ENCODE measurements at places on chromosomes 16 and 17.

GRCh38 chr17:63665527-63666214, 34.3 kb downstream of the LIMD2 start:
- DNase-seq: no peak

- DNase-seq: no peak
These were observed 130.3 kb downstream of the RAB11FIP4 start for GRCh38 chr17:31521632-31522283.

- no peak for DNase-seq
These were observed at the start of gene KCNH6 for GRCh38 chr17:63523253-63523855. Gene KCNH6, plus strand, starts transcription at chr17:63523358. Its CDS starts 56 bp downstream, at chr17:63523414.

DNA sequence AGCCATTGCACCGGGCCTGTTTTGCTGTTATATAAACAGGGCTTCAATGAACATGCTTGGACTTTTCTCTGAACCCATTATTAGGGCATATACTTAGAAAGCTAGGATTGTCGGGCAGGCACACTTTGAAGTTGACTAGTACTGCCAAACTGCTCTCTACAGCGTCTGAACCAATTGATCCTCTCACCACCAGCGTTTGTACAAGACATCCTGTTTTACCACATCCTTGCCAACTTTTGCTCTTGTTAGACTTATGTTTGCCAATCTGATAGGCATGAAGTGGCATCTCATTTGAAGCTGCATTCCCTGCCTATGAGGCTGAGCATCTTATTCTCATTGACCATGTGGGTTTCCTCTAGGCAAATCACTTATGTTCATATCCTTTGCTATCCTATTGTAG, 7.4 kb upstream of the PPP1R9B start:
- no peak for DNase-seq

- DNase-seq: peak; percentile 72
These were observed 2.8 kb downstream of the KDM6B start for GRCh38 chr17:7836596-7837407.

DNA sequence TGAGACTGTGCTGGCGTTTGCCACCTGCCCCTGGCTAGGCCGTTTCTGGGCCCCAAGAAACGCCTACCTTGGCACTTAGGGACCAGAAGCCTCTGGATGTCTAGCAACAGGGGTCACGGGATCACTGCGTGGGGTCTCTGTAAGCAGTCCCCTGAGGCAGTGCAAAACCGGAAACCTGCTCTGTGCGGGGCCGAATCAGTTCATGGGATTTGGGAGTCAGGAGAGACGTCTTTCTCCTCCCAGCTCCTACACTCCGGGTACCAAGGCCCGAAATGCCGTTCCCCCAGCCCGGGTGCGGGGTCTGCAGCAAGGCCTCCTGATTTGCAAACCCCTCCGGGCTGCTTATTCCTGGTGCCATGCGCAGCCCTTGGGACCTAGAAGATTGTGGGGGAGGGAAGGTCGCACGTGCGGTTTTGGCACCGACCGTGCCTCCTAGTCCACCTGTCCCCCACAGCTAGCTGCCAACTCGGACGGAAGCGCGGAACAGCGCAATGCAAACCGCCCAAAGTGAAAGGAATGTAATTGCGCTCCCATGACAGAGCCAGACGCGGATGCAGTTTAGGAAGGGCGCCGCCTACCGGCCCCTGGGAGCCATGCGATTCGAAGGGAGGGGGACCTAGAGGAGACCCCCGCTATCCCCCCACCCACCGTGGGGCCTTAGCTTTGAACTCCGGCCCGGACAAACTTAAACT, 6.5 kb downstream of the IRX5 start:
- no peak for DNase-seq

DNA sequence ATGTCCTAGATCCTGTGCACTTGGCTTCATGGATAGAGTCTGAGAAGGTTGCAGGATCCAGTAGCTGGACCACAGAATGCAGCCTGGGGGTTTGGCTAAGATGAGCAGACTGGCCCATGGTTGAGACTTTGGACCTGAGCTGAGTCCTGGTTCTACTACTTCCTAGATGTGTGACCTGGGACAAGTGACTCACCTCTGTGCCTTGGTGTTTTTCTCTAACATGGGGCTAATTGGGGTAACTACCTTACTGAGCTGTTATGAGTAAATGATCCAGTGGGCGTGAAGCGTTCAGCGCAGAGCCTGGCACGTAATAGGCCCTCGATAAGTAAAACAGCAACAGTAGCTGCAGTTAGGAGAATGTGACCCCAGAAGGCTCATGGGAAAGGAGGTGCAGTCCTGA, 38.8 kb downstream of the SNX20 start:
- DNase-seq: no peak

DNA sequence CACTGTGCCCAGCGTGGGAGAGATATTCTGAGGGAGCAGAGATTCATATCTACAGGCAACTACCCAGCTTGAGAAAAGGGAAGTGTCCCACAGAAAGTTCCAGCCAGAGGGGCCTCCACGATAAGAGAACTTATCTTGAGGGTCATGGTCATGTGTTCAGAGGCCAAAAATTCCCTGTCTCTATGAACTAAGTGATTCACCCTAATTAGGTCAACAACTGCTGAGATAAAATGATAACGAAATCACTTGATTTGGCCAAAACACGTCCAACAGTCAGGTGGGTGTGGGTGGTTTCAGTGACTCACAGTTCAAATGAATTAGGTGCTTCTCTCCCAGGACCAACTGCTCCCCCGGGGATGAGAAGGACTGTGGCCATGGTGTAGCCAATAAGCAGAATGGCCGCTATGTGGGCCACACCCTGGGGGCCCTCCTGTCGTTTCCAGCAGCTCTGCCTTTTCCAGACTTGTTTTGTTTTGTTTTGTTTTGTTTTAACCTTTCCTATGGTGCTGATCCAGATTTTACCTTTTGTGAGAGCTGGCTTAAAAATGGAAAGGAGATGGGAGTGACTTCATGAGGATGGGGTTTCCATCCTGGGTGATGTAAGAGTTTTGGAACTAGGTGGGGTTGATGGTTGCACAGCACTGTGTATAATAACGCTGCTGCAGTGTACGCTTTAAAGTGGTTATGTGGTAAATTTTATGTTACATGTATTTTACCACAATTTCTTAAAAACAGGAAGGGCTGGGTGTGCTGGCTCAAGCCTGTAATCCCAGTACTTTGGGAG, 8.7 kb downstream of the DNAI2 start:
- DNase-seq: peak; percentile 42
